ENCODE measurements at places on chromosomes 13 and 19. TPM values are rescaled to one million over a fixed set of nuclear protein-coding genes. Genes with fewer than 3 reads are reported as not detected.

The TPGS1 gene
- 5.1 TPM for total RNA-seq

The TUBA3C gene
- total RNA-seq: not detected

The F7 gene
- 0.62 TPM for total RNA-seq

The AMER2 gene
- not detected for total RNA-seq

The ZNF729 gene
- total RNA-seq: not detected

The LRRC4B gene
- total RNA-seq: not detected

The GSX1 gene
- not detected for total RNA-seq

All from activated naive CD4-positive, alpha-beta T cell treated with anti-CD3 and anti-CD28 coated beads for 36 hours (primary cell).